Head of caudate nucleus (tissue), 42 donors: ENCODE measurements at places on chromosomes 6 and 20.

DNA sequence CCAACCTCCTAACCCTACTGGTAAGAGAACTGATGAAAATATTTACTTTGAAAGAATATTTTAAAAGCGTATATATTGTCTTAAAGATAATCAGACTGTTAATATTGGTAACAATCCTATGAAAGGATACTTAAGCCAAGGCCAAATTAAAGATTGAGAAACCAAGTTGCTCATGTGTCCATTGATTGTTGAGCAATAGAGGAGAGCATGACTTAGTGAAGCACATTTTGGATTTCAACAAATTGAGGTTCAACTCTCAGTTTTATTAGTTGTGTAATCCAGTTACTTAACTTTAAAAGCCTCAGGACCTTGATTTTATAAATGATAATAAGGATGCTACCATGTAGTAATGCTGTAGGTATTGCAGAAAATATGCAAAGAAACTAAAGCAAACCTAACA, 56.8 kb downstream of the PRL start:
- DNase-seq = no peak

- DNase-seq = no peak
These were observed 9.2 kb downstream of the PACRG start for GRCh38 chr6:162736961-162737360.

DNA sequence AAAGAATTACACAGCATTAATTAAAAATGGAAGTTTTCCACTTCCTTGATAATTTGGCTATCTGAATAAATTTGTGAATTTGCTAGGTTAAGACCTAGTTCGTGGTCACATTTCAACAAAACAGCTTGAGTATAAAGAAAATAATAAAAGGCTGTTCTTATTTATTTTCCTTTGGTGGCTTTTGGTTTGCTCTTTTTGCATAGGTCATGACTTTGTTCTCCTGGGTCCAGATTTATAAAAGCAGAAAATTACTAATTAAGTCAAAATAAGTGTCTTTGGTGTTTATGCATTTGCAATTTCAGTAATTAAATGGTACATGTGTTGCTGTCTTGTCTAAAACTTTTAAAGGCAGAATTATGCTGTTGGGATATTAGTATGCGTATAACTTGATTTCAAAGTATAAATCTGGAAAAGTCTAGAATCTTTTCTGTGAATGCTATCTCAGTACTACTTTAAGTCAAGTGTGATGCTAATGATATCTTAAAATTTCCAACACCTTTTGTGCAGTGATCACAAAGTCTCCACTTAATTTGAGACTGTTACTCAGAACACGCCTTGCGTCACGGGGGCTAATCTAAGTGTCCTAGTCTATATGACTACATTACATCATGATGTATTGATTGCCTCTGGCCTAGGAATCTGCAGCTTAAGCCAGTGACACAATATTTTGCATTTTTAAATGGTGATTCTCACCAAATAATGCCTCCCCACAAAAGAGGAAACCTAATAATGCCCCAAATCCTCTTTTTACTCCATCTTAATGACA, 41.0 kb downstream of the GNAS start:
- no peak for DNase-seq

DNA sequence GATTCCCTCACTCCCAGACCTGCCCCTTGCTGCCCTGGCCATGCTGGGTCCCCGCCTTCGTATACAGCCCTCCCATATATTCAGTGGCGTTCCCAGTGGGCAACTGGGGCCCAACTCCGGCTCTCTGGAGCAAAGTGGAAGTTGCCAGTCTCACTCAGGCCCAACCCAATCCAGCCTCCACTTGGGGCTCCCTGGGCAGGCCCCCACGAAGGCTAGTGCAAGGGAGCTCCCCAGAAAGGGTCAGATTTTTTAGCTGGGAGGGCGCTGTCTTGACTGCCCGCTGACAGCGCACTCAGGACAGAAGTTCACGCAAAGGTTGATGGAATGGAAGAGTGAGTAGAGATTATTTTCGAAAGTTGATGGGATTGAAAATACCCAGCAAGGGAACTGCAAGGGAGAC, 5.9 kb downstream of the TP53TG5 start:
- DNase-seq = no peak

DNA sequence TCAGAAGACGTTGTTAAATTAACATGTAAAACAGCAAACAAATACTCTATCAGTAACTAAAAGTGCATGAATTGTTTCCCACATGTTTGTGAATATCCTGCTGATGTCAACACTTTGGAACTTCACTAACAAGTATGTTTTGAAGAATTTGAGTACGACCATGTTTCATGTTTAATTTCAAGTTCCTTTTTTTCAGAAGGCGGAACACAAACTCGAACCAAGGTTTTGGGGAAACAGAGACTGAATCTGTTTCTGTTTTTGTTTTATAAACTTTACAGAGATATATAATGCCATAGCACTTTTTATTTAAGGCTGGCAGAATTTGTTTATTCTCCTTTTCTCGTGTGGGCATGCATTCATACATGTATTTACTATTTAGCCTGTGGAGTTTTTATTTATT, 509.3 kb upstream of the CITED2 start:
- DNase-seq = no peak
